CD4-positive, alpha-beta T cell treated with Interleukin-10 for 1 hour (primary cell): ENCODE measurements at places on chromosomes 3 and 15.

DNA sequence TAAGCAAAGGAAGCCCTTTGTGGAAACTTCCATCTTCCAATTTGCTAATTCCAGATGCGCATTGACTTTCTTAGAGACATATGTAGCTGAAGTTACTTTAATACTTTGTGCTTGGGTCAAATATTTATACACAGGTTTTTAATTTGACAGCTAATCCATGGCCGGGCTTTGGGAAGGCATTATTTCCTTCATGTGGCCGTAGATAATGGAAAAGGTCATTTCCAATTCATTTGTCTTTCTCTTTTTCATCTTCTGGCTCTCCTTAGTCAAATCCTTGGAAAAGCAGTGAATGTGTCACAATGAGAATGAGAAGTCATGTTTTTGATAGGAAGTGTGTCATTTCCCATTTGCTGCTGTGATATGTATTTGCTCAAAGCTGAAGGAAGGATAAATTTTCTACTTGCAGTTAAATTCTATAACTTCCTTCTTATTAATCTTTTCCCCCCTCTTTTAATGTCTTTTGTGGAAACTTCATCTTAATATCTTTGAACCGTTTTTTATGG is 323.3 kb downstream of the CLSTN2 start:
- no peak for DNase-seq

- no peak for DNase-seq
These were observed 471.6 kb downstream of the FOXP1 start for GRCh38 chr3:71111784-71112440.

GRCh38 chr3:112633757-112634156 is 7.2 kb downstream of the CCDC80 start:
- DNase-seq, result no peak

GRCh38 chr3:52065264-52065756 is 8.9 kb upstream of the DUSP7 start:
- no peak for DNase-seq

DNA sequence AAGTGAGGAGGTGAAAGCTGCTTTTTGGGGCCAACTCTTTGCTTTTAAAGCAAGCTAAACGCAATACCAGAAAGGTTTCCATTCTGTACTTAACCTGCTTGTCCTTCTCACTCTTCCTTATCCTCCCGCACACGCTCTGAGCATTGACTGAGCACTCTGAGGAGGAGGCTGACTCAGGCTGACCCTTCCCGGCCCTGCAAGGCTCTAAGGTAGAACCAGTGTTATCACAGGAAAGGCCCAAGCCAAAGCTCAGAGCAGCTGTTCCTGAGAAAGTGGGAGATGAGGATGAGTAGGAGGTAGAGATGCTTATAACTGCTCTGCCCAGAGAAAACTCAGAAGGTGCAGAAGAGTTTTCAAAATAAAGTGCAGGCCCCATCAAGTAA is 2.3 kb downstream of the B3GNT5 start:
- DNase-seq, result no peak

GRCh38 chr15:32664796-32665195 is 23.3 kb downstream of the SCG5 start:
- no peak for DNase-seq

DNA sequence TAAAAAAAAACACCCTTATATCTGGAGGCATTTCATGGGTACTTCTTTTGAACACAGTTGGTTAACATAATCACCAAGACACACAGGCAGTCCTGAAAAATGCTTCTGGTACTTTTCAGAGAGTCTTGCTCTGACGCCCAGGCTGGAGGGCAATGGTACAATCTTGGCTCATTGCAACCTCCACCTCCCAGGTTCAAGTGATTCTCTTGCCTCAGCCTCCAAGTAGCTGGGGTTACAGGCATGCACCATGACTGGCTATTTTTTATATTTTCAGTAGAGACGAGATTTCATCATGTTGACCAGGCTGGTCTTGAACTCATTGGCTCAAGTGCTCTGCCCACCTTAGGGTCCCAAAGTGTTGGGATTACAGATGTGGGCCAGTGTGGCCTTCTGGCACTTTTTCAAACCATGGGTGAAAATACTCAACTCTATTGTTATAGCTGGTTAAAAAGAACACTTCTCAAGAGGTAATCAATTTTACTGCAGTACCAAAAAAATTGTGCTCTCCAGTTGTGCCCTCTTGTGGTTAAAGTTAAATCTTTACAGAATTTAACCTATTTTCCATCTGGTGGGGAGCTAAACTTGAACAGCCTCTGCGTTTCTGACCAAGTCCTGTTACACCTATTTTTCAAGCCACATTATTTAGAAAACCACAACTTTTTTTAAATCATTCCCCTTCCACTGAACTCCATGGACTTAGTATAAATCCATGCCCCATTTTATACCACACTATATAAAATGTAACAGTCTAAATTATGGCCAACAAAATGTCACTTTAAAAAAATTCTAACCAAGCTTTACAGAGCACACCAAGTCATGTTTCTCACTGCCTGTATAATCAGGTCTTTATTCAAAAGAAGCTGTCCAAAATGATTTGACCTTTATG is 1.2 kb upstream of the SNAPC5 start:
- peak; percentile 62 for DNase-seq

GRCh38 chr3:45409921-45410320 is 21.5 kb downstream of the LARS2 start:
- DNase-seq, result no peak

DNA sequence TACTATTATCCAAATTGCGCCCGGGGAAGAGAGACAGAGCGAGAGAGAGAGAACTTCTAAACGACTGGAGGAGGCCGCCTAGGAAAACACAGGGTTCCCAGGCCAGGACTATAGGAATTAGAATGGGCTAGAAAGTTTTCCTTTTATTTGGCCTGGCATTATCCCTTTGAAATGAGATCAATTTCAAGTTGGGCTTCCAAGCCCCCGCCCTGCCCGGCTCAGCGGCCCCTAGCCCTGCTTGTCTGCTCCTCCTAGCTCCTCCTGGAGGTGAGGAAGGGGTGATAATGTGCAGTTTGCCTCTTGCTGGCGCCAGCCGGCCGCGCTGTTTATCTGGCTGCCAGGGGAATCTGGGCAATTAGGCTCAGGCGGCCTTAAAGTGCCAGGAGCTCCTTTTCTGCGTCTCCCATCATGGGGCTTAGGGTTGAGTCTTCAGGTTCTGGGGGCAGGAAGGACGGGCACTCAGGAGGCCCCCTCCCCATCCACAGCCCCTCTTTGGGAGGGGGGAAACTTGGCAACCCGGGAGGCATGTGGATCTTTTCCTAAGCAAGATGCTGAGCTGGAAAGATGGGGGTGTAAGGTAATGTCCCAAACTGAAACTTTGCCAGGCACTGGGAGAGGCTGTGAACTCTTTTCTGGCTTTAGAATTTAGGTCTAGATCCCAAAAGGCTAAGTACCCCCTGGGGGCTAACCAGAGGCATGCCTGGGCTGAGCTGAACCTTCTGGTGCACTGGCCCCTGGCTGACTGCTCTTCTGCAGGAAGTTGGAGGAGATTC is 5.5 kb downstream of the SMAD6 start:
- DNase-seq, result no peak

- no peak for DNase-seq
These were observed 544.9 kb downstream of the NSUN3 start for GRCh38 chr3:94607778-94608177.

GRCh38 chr3:67472674-67473201 is 181.7 kb downstream of the SUCLG2 start:
- no peak for DNase-seq

DNA sequence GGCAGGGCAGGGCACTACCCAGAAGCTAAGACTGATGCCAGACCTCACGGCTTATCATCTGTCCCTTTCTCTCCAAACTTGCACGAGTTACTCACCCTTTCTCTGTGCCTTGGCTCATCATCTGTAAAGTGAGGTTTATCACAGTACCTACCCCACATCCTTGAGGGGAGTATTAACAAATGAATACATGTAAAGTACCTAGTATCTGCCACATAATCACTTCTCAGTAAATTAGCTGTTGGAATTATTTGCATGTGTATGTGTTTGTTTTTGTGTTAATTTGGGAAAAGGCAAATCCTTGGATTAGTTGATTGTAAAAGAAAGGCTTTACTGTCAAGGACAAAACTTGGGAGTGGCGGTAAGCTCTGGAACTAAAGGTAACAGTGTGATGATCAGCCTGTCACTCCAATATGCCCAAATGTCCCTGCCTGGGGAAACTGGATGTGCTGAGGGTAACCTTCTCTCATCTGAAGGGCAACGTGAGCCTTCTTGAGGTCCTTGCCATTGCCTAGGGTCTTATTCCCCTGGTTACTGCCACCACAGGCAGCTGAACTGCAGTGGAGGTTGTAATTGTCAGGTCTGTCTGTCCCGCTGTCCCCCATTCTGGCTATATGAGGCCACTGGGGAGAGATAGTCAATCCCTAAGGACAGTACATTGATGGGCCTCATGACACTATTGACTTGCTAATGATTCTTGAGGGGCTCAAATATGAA is 269.4 kb downstream of the CLSTN2 start:
- DNase-seq, result no peak

GRCh38 chr15:70308011-70308734 is 210.5 kb upstream of the TLE3 start:
- peak; percentile 10 for DNase-seq

DNA sequence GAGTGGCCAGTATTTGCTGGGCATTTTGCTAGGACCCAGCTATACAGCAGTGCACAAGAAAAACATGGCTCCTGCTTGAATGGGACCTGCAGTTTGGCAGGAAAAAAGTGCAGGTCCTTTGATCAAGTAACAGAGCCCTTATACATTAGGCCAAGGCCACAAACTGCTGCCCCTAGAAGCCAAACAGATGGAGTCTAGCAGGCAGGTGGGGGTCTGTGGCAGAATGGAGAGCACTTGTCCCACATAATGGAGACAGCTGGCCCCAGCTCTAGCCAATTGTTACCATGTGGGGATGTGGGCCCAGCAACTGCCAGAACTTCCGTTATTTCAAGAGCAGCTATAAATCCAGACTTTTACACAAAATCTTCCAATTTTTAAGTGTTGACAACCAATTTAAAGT is 79.3 kb downstream of the SHQ1 start:
- DNase-seq, result no peak

DNA sequence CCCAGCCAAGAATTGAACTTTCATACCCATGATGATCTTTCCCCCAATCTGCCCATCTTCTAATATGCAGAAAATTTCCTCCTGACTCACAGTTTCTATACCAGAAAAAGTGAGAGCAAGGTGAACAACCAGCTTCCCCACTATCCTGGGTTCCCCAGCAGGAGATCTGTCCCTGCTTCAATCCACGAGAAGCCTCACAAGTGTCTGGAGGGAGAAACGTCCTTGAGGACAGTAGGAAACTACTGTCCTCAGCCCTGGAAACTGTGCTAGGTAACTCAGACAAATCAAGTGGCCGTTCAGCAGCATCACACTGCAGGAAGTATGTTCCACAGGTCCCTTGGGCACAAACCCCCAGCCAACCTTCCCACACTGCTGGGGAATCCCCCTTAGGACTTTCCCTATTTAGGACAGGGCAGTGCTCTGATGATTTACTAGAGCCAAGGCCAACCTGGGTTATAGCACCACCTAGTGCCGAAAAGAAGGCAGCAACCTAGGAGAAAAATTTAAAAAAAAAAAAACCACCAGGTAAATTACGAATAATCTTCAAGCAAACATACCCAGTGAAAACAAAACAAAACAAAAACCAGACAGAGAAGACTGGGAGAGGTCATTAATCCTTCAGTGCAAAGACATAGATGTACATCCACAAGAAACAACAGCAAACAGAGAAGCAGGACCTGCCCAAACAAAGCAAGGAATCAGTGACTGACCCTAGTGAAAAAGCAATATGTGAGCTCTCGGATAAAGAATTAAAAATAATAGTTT is 36.0 kb downstream of the MORC1 start:
- peak; percentile 51 for DNase-seq

- DNase-seq, result no peak
These were observed 78.3 kb downstream of the TPRA1 start for GRCh38 chr3:127512256-127512655.

- no peak for DNase-seq
These were observed 442 bp downstream of the QTRT2 start for GRCh38 chr3:114057011-114057347.

GRCh38 chr3:19427422-19428149 is 279.3 kb downstream of the KCNH8 start:
- DNase-seq, result no peak

DNA sequence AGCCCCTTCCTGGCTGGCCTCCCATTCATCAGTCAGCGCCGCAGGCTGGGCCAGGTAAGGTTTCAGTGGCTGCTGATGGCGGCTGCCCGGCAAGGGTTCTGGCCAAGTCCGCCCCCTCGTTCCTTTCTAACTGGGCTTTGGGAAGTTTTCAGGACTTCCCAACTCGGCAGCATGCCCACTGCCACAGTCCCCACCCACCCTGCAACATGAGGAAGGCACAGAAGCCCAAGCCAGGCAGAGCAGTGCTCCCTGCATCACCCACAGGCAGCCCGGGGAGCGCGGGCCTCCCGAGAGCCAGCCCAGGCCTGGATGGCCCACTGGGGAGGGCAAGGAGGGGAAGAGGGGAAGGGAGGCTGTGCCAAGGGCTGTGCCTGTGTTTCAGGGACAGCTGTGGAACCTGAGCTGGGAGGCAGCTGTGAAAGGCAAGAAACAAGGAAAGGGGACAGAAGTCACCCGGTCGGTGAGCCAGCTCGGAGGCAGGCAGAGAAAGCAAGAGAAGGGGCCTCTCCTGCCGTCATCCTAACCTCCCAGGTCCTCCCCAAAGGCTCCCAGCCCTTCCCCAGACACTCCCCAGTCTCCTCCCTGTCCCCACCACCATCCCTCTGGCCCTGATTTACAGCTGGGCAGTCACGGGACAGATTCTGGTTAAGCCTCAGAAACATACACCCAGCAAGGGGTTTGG is 73.9 kb downstream of the CPN2 start:
- DNase-seq, result no peak

DNA sequence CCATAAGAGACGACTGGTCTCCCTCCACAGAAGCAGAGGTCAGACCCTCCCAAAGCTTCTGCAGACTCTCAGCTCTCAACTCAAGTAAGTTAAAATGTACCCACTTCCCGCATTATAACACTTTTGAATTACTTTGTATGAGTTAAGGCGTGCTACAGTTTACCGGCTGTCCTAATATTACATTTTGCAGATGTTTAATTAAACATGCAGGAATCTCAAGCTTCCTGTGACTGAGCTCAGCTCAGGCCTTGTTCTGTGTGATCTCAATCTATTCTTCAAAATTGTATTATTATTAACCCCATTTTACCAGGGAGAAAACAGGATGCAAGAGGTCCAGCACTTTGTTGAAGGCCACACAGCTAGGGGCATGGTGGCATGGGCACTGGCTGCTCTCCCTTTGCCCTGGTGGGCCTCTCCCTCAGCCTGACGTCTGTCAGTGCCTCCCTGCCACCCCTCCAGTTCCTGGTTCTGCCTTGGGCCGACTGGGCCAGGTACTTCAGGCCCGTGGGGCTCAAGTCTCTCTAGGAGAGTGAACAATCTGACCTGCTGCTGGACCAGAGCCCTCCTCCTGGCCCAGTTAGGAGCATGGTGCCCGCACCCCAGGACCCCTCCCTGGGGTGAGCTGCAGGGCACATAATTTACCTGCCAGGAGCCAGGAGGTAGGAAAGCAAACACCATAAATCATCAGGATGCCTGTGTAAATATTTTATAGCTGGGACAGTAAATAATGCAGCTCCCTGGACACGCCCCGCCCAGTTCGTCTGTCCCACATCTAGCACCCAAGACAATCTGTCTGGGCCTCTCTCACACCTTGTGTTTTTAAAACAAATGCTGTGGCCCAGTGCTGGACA is 14.9 kb upstream of the RFT1 start:
- DNase-seq, result no peak
